Osteoblast (primary cell): ENCODE measurements at places on chromosomes 13 and 19.

DNA sequence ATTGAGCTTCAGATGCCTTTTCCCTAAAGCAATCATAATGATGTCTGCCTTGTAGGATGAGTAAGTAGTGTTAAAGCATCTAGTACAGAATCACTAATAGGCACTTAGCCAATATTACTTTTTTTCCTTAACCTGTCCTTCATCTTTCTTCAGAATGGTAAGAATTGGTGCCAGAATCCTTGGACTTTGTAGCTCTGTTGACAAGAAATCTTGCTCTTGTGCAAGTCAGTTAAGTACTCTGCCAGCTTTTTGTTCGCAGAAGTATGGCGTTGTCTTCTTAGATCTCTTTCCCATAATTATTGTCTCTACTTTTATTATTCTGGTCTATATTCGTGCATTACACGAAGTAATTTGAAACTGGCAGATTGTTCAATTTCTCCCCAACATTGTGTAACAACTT is 554.5 kb downstream of the PCDH9 start:
- no peak for DNase-seq

DNA sequence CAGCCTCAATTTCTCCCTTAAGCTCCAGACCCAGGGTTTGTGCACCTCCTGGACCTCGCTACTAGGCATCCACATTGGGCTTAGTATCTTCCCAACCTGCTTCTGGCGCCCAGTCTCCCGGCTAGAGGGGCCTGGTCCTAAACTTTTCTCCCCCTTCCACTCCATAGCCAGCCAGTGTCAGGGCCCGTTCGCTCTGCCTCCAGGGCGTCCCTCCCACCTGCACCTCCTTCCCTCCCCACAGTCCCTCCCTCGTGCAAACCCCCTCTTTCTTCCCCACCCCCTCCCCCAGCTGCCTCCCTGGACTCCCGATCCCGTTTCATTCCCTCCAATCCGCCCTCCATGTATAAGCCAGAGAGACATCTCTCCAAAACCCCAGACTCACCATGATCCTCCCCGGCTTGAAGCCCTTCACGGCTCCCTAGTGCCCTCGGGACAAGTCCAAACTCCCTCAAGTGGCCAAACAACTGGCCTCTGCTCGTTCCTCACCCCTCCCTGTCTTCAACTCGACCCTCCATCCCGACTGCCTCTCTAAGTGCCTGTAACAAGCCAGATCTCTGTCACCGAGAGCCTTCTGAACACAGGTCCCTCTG is 997 bp upstream of the SAMD4B start:
- DNase-seq = peak; percentile 94

DNA sequence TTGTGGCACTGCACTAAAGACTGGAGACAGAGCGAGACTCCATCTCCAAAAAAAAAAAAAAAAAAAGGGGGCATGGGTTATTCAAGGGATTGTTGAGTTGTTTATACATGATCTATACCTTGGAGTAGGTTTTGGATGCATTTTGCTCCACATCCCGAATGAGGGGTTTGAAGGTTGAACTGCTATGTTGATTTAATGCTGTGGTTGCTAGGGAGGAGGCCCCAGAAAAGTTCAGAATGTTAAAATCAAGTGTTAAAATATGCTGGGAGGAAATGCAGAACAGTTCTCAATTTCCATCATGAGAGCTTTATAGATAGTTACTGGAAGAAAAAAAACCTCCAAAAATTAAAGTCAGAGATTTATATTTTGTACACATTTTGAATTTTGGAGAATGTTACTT is 116.5 kb downstream of the DNAJC15 start:
- no peak for DNase-seq

- no peak for DNase-seq
These were observed 418.7 kb upstream of the NBEA start for GRCh38 chr13:34523406-34523805.

DNA sequence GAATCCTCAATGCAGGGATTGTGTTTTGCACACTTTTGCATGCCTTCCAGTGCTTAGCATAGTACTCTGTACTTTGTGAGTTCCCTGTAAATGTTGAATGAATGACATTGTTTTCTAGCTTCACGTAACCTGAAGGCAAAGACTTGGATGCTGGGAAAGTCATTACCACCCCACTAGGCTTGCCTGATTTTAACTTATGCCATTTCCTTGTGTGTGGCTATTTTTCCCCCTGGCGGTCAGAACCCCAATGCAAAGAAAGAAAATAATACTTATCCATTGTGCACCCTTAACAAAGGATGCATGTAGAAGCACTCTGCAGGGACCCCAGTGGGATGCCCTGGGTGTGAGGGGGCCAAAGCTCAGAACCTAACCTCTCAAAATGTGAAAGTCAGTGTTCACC is 1.2 kb upstream of the ENOX1 start:
- DNase-seq = peak; percentile 61

DNA sequence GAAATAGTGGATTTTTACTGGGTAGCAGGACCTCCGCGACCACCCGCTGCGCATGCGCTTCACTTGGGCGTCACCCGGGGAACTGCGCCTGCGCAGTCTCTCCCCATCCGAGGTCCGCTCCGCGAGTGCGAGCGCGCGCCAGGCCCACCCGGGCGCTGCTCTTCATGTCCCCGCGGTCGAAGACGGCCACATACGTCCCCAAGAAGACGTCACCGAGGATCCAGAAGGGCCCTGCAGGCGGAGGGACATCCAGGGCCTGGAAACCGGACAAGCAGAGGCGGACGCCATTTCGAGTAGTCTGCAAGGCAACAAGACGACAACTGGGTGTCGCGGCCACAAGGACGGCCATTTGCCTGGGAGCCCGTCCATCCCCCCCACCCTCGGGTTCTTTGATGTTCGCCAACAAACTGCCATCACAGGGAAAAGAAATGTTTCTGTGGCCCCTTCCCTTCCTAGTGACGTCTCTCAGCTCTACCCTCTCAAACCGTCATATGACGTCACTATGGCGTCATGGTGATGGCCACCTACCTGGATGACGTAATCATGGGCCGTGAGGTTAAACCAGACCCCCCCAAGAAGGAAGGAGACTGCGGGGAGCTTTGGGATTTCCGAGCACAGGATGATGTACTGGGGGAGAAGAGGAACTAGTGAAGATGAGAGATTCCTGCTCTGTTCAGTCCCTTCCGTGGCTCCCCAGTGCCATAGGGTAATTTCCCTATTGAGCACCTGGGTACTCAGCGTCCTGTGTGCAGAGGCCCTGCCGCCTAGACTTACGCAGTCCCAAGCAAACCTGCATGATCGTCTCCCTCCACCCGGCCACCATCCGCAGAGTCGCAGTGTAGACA is 6.7 kb downstream of the NAPSA start:
- peak; percentile 93 for DNase-seq
